Esophagus squamous epithelium (tissue), 5 donors: ENCODE measurements at places on chromosomes 16 and 17. TPM values are rescaled to one million over a fixed set of nuclear protein-coding genes. Genes with fewer than 3 reads are reported as not detected.

Gene CD300LB
- total RNA-seq, result not detected

Gene CDH15
- not detected for total RNA-seq

Gene SLC16A6
- 16.1 TPM for total RNA-seq

Gene ZFP90
- 8.1 TPM for total RNA-seq

Gene MSRB1
- 20.1 TPM for total RNA-seq

Gene CACNA1H
- 14.7 TPM for total RNA-seq

DNA sequence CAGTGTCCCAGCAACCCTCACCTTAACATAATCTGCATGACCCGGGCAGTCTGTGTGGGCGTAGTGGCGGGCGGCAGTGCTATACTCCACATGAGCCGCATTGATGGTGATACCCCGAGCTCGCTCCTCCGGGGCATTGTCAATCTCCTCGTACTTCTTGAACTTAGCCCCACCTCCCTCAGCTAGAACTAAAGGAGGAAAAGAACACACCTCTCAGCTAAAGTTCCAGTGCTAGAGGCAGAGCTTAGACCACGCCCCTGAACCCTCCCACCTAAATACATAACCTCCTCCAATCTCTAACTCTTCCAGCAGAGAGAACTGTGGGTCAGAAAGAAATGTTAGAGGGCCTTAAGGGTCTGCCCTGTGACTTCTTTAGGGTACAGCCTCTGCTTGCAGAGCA, 855 bp downstream of the TUFM start:
- no peak for DNase-seq

DNA sequence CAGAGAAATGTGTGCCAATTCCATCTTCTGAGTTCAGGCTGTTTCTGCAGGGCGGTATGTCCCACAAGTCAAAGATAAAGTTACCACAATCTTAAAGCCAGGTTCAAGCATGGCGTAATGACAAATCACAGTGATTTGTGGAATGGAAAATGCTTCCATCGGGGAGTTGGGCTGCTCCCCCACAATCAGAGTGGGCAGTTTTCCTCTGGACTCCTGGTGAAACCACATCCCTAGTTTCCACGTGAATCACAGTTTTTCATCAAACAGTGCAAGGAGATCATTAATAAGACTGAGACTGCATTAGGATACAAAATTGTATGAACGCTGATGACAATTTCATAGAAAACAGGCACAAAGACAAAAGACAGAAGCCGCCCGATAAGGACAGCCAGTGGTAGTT, 3.6 kb downstream of the LITAF start:
- DNase-seq, result no peak

- no peak for DNase-seq
Measured at GRCh38 chr16:11099672-11100205, 155.4 kb downstream of the CLEC16A start.

- DNase-seq, result no peak
Measured at GRCh38 chr16:51797669-51798259, 646.7 kb upstream of the SALL1 start.

- DNase-seq, result no peak
Measured at GRCh38 chr16:77271532-77272426, 72.6 kb downstream of the SYCE1L start.

DNA sequence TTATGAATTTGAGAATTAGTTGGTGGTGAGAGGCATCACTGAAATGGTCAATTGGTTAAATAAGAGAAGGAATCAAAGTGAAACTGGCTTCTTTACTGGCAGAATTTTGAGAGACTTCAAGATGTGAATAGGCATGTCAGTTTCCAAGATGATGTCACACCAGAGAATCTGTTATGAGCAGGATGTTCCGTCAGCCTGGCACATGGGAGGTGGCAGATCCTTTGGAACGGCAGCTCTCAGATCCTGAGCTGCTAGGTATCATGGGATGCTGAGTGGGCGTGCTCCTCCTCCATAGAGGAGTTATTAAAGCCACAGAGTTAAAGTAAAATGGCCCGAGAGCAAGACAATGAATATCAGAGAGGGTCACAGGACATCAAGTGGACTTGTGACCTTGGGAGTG, 444.3 kb upstream of the HSBP1 start:
- DNase-seq, result no peak

DNA sequence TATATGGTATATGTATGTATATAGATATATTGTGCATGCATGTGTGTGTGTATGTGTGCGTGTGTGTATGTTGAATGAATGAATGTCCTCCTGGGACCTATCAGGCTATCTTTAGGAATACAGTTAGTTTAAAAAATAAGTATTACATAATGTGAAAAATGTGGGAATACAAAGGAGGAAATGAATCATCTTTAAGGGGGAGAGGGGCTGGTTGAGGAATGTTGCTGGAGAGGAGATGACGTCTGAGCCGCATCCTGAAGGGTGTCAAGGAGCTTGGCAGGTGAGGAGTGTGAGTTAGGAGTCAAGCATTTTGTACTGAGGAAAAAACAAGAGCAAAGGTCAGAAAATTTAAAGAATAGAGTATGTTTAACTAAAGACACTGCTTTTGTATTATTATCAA, 62.4 kb upstream of the NLK start:
- no peak for DNase-seq
